ENCODE measurements at places on chromosomes 2 and 18. TPM values are rescaled to one million over a fixed set of nuclear protein-coding genes. Genes with fewer than 3 reads are reported as not detected.

Gene WNT10A
- total RNA-seq, result not detected

Gene SLC5A7
- total RNA-seq, result not detected

Gene DYSF
- total RNA-seq, result 0.80 TPM

Gene SERPINB12
- total RNA-seq, result not detected

Gene LCT
- 0.04 TPM for total RNA-seq

Gene TMEM178A
- total RNA-seq, result not detected

Gene TBR1
- total RNA-seq, result not detected

Gene DOK6
- total RNA-seq, result not detected

Gene SIGLEC15
- not detected for total RNA-seq

Gene CCDC121
- total RNA-seq, result 3.3 TPM

Gene MYO5B
- 0.27 TPM for total RNA-seq

Gene MERTK
- 1.4 TPM for total RNA-seq

Gene GPAT2
- total RNA-seq, result 0.94 TPM

Gene SCYGR4
- total RNA-seq, result not detected

Gene IL18R1
- total RNA-seq, result 2.5 TPM

Gene KANSL1L
- 2.2 TPM for total RNA-seq

Gene RASGRP3
- 1.2 TPM for total RNA-seq

Gene RAD51AP2
- not detected for total RNA-seq

Gene HMSD
- total RNA-seq, result 0.33 TPM

Gene ST8SIA3
- not detected for total RNA-seq

Gene SPATS2L
- total RNA-seq, result 29.1 TPM

Gene CNDP1
- not detected for total RNA-seq

Gene AGXT
- total RNA-seq, result 0.18 TPM

Gene TTN
- 0.07 TPM for total RNA-seq

Gene COL5A2
- 0.42 TPM for total RNA-seq

Gene RPL37A
- 2,073 TPM for total RNA-seq

Gene CD226
- total RNA-seq, result 2.0 TPM

Gene SPR
- total RNA-seq, result 38.8 TPM

Gene AQP12B
- total RNA-seq, result not detected

Gene OLA1
- total RNA-seq, result 207 TPM

Gene NT5DC4
- 6.8 TPM for total RNA-seq
